ENCODE measurements at places on chromosomes 2 and 18.

- no peak for DNase-seq
Observed at GRCh38 chr18:4157352-4157751, 297.8 kb downstream of the DLGAP1 start.

DNA sequence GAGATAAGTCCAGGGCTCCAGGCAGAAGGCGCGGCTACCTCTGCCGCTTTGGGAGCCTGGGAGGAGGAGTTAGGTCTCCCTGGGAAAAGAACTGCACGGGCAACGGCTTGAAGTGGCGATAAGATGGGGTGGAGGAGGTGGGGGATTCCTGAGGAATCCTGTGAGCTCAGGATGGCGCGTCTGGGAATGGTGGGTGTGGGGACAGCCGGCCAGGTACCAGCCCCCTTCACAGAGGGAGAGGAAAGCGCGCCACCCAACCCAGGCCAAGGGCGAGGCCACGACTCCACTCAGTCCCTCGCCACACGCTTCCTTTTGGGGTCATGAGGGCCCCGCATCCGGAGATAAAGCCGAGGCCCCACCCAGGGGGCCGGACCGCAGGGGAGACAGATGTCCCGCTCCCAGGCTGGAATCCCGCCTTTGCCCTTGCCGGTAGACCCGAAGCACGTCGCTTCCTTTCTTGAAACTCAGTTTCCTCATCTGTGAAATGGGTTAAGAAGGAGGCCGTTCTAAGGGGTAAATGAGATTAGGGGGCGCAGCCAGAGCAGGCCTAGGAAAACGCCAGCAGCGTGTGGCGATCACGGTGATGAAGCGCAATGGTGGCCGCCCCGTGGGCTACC is 1.7 kb upstream of the CTDSP1 start:
- DNase-seq, result peak; percentile 72

GRCh38 chr2:213806125-213806726 is 522.0 kb downstream of the SPAG16 start:
- DNase-seq, result peak; percentile 1

- DNase-seq, result no peak
Observed at GRCh38 chr2:44894058-44894457, 47.4 kb upstream of the SIX3 start.

DNA sequence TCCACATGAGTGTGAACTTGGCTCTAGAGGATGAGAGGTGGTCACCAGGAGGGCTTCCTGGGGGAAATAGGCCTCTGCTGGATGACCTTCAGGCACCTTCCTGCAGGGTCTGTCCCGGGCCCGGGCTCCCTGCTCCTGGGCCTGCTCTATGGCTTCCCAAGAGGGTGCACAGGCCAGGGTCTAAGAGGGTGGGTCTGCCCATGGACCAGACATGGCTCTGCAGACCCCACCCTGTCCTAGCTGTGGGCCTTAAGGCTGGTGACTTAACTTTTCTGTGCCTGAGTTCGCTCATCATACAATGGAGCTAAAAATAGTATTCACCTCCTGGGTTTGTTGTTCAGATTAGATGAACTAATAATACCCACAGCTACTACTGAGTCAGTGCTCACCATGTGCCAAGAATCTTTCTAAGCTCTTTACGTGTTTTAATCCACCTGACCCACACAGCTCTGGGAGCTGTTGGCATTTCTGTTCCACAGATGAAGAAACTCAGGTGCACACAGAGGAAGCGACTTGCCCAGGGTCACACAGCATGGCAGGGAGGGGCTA is 14.4 kb downstream of the INHBB start:
- no peak for DNase-seq

GRCh38 chr2:69247583-69247982 is 139.4 kb downstream of the GFPT1 start:
- DNase-seq, result no peak

GRCh38 chr18:57561728-57562423 is 24.6 kb downstream of the FECH start:
- peak; percentile 61 for DNase-seq

DNA sequence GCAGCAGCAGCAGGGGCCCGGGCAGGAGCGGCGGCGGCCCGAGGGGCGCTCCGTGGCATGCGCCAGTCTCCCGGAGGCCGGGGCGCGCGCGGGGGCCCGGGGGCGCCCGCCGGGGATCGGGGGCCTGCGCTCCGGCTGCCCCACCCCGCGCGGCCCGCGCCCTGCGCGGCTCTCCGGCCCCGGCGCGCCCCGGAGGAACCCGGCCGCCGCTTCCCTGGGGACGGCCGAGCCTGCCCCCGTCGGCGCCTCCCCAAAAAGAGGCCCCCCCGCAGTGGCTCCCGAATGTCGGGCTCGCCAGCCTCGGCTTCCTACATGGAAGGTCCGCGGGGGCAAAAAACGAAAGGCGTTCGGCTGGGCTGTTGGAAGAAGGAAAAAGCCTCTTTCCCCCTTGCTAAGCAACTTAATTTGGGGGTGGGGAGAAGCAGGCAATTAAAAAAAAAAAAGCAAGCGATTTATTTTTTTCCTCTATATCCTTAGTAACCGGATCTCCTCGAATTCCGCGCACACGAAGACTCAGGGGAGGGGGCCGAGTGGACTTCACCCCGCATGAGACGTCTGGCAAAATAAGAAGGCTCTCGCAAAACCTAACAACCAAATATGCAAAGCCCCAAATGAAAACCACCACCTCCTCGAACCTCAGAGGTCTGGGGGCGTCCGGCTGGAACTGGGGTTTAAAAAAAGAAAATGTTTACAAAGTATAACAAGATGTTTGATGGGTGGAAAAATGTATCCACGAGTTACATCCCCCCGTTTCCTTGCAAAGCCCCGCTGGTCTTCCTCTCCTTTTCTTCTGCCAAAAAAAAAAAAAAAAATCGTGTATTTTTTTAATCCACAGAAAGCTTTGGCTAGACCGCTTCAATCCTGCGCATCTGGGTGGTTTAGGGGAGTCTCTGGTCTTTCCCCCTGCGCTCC is at the start of gene SMAD7:
SMAD7 (minus strand) TSS at position 430 of the 912 bp plus-strand sequence. CDS start 541 bp downstream, outside the sequence.
- no peak for DNase-seq

All from CD4-positive, alpha-beta T cell treated with Interleukin-17A for 1 hour (primary cell).